Stimulated activated CD8-positive, alpha-beta memory T cell treated with anti-CD3 and anti-CD28 coated beads, Interleukin-2, amount 100 ng/mL, for 1 hour (primary cell): ENCODE measurements at places on chromosomes 11 and 22.

DNA sequence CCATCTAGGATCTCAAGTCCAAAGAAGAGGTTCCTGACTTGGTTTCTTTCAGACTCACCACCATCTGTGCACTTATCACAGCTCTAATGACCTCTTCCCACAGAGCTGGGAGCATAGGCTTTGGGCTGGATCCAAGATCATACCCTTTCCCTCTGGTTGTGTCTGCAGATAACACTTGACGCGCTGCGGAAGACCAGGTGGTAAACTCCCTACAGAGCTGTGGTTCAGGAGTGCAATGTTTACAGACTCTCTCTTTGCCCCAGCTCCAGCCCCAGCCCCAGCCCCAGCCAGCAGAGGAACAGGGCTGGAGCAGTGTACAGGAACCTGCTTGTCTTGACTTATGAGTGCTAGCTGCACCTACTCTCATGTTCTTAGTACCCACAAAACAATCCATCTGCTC, 274.4 kb upstream of the SYN3 start:
- no peak for DNase-seq

- DNase-seq = no peak
Observed at GRCh38 chr11:66619080-66619554, 2.7 kb downstream of the RBM14 start.

GRCh38 chr11:121238956-121239355, 53.6 kb upstream of the SC5D start:
- no peak for DNase-seq

DNA sequence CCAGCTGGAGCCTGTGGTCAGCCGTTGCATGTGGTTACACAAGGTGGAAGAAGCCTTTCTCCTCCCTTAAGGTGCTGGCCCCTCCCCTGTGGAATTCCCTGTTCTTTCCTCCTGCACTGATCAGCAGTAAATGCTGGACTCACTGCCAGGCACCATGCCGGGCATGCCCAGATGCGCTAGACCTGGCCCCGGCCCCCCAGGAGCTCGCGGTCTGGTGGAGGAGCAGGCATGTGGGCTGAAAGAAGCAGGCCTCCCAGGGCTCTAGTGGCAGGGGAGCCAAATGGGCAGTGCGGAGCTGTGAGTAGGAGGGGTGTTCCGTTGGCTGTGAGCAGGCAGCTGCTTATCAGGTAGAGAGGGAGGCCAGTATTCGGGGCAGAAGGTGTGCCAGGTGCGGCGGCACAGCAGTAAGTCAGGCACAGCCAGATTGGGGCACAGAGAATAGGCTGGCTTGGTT, 10.2 kb downstream of the DGKZ start:
- no peak for DNase-seq

DNA sequence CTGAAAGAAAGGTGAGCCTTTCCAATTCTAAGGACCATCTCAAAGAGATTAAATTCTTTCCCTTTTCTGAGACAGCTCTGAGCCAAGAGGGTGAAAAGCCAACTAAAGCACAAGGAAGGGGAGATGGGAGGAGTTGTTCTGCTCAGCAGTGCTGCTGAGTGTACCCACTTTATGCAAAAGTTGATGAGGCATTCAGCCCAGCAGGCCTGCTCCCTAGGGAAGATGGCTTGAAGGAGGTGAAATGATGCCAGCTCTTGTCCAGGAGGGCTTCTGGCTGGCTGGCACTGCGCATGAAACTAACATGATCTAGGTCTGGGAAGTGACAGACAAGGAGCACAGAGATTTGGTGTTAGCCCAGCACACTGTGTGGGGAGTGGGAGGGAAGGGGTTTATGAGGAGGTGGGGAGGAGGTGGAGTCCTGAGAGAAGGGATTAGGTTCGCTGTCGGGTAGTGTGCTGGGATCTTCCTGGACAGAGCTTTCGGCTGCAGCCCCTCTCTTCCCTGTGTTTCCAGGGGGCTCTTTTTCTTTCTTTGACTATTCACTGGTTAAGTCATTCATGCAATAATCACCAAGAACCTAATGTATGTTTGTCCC, 225.5 kb upstream of the NARS2 start:
- no peak for DNase-seq

GRCh38 chr11:41237382-41237781, 222.1 kb downstream of the LRRC4C start:
- no peak for DNase-seq

DNA sequence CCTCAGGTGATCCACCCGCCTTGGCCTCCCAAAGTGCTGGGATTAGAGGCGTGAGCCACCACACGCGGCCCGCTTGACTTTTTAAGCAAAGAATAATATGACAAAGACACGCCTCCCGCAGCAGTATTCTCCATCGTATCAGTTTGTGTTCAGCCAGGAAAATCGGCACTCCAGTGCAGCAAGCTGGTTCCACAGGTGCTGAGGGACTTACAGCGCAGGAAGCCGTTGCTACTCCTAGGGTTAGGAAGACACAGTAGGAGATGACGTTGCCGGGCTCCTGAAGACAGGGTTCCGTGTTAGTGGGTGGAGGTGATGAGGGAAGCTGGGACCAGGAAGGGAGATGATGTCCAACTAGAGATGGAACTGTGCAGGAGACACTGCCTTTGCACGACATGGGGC, 65.8 kb upstream of the CECR2 start:
- no peak for DNase-seq

- DNase-seq = no peak
Observed at GRCh38 chr22:37824674-37825641, 1.8 kb downstream of the GALR3 start.

- no peak for DNase-seq
Observed at GRCh38 chr11:119148720-119149017, 183 bp upstream of the ABCG4 start.

DNA sequence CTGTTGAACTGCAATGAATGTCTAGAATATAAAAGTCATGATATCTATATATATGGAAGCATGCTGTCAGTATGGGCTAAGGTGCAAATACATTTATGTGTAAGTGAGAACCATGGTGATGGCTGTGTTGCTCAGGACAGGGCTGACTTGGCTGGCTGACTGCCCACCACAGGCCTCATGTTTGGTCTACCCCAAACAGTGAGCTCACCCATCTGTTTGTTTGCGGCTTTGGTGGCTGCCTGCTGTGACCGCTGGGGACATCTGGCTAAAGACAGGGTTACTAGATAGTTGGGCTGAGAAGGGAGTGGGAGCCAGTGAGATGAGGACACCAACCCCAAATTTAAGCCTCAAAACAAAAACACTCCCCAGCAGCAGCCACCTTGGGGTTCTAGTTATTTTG, 6.3 kb downstream of the CD44 start:
- no peak for DNase-seq

DNA sequence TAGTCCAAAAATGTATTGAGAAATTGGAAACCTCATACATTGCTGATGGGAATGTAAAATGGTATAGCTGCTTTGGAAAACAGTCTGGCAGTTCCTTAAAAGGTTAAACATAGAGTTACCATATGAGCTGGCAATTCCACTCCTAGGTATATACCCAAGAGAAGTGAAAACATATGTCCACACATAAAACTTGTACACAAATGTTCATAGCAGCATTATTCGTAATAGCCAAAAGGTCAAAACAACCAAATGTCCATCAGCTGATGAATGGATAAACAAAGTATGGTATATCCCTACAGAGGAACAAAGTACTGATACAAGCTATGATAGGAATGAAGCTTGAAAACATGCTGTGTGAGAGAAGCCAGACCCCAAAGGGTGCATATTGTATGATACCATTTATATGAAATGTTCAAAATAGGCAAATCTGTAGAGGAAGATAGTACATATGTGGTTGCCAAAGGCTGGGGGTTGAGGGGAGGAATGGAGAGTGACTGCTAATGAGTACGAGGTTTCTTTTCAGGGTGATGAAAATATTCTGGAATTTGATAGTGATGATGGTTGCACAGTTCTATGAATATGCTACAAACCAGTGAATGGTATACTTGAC, 85.8 kb downstream of the ZBTB16 start:
- no peak for DNase-seq

DNA sequence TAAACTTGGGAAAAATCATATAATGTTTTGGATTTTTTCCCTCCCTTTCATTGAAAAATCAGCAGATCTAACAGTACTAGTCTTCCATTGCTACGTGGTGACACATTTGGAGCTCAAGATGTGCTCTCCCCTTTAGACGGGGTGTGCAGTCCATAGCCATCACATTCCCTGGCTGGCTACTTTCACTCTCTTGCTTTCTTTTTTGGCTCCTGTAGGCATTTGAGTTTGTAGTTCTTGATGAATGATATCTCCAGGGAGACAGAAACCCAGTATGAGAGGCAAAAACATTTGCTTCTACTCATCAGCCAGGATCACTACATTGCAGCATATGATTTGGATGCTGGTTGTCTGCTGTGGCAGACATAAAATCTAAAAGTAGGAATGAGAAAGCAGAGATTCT, 12.1 kb downstream of the CCDC81 start:
- no peak for DNase-seq

GRCh38 chr11:124640666-124641065, 18.0 kb downstream of the TBRG1 start:
- DNase-seq = no peak

- DNase-seq = no peak
Observed at GRCh38 chr11:125371431-125371935, 124.6 kb downstream of the FEZ1 start.

- DNase-seq = no peak
Observed at GRCh38 chr11:93591247-93591898, 48.2 kb upstream of the SMCO4 start.

GRCh38 chr11:87284306-87284705, 246.6 kb downstream of the TMEM135 start:
- no peak for DNase-seq

GRCh38 chr11:86313793-86314192, 11.8 kb downstream of the HIKESHI start:
- DNase-seq = no peak

DNA sequence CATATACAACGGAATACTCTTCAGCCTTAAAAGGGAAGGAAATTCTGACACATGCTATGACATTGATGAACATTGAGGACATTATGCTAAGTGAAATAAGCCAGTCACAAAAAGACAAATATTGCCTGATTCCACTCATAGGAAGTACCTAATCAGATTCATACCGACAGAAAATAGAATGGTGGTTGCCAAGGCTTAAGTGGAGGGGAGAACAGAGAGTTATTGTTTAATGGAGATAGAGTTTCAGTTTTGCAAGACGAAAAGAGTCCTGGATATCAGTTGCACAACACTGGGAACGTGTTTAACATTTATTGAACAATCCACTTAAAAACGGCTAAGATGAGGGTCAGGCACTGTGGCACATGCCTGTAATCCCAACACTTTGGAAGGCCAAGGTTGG, 45.6 kb upstream of the HIPK3 start:
- DNase-seq = no peak

- DNase-seq = no peak
Observed at GRCh38 chr11:10418259-10418949, 36.7 kb upstream of the AMPD3 start.

DNA sequence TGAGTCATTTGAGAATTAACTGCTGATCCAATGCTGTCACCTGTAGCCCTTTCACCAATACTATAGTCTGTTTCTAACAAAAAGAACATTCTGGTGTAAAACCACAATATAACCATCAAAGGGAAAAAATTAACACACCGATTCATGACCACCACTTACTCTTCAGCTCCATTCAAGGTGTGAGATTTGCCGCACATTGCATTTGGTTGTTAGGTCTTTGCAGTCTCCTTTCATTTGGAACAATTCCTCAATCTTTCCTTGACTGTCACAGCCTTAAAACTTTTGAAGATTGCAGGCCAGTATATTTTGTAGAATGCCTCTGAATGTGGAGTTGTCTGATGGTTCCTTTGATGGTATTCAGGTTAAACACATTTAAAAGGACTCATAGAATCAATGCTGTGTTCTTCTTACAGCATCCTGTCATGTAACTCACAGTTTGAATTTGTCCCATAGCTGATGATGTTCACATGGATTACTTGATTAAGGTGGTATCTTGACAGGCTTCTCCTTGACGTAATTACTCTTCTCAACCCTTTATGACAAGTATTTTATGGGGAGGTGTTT, 63.6 kb downstream of the TNRC6B start:
- no peak for DNase-seq

- DNase-seq = no peak
Observed at GRCh38 chr11:96134602-96135001, 208.4 kb downstream of the MAML2 start.

DNA sequence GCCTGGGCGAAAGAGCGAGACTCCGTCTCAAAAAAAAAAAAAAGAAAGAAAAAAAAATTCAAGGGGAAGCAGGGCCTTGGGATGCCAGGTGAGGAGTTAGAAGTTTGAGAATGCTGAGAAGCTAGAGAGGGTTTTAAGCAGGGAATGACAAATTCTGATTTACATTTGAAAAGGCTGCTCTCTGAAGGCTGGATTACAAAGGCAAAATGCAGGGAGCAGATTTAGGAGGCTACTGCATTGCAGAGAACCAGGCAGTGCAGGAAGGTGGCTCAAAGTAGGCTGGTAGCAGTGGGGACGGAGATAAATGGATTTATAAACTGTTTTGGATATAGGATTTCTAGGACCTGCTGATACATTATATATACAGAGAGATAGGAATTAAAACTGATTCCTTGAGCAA, 66.6 kb downstream of the KCNC1 start:
- DNase-seq = no peak

DNA sequence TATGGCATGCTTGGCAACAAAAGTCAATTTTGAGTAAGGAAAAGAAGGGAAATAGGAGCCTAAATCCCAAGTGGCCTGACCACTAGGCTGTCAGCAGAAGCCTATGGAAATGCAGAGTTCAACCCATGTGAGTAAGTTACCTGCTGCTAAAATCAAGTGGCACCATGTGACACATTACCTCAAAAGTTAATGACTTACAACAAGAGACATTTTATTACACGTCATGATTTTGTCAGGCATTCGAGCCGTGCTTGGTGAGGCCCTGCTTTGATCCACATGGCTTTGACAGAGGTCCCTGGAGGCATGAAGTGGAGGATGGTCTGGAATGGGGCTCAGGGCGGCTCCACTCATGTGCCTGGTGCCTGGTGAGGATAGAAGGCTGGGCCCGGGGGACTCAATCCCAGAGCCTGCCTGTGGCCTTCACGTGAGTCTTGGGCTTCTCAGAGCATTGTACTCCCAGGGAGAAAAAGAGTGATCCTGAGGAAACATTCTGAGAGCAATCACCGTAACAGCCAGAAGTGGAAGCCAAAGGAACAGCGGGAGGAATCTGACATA, 339.1 kb upstream of the B3GAT1 start:
- no peak for DNase-seq
